ENCODE measurements at places on chromosomes 3 and 15.

GRCh38 chr3:168497183-168497582 lies 401.5 kb upstream of the GOLIM4 start:
- DNase-seq, result no peak

GRCh38 chr3:131716007-131716406 lies 213.2 kb upstream of the MRPL3 start:
- DNase-seq, result no peak

GRCh38 chr15:37783290-37783689 lies 151.2 kb upstream of the TMCO5A start:
- DNase-seq, result no peak

DNA sequence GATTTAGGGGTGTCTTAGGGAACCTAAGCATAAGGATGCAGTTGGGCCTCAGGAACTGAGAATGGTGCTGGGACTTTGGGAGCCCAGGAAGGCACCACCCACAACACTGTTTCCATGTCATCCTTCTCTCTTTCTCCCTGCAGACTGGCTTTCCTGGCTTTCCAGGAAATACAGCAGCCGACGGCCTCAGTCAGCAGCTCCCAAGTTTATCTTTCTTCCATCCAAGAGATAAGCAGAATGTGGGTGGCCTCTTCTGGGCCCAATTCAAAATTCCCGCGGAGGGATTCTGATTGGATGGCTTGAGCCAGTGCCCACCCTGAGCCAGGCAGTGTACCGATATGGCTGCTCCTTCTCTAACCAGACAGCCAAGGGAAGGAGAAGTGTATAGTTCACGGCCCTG lies 4.5 kb upstream of the CLN6 start:
- DNase-seq, result no peak

DNA sequence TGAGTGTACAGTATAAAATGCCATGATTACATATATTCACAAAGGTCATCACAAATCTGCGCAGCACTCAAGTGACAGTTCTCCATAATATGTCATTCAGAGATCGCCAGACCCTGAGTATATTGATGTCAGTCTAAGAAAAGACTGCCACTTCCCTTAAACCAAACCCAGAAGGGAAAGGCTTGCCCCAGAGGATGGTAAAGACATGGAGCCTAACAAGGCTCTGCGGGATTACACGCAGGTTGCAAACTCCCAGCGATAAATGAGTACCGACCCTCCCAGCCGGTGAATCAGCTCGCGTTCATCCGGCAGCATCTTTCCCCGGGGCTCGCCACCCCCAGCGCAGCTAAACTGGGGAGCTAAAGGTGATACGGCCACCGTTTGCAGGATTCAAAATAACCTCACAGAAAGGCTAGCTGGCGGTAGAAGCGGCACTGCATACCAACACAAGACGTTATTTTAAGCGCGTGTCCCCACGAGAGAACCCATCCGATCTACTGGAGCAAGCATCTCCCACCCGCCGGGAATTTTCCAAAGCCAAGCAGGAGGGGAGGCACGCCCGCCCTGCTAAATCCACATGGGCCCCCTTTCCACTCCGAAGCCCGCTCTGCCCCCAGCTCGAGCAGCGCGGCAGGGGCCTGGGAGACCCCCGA lies 643 bp downstream of the MYO5A start:
- no peak for DNase-seq

DNA sequence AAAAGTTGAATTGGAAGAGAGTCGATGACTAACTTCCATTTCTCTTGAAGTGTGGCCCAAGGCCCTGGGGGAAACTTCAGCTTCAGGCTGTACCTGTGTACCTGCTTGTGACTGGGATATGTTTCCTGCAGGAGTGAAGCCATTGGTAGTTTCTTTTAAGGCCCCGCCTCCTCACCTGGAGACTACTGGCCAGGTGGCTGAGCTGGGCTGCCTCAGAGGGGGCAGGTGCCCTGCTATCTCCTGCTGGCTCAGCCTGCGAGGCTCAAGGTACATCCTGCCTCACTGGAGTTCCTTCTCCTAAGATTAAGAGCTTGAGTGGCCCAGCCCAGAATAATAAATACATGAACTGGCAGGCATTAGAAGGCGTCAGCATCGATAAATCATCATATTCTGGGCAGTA lies 121.6 kb upstream of the ROPN1 start:
- no peak for DNase-seq

DNA sequence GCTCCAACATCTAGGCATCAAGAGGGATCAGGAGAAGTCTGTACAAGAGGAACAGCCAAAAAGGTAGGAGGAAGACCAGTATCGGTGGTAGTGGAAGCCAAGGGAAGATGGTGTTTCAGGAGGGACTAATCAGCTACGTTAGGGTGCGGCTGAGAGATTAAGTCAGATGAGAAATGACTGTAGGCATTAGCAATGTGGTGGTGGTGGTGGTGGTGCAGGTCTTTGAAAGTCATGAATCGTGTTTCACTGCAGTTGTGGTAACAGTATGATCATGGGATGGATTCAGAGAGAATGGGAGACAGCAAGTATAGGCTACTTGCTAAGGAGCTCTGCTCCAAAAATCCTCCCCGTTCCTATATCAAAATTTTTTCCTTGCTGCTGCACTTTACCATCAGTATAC lies 35.5 kb downstream of the ASTE1 start:
- DNase-seq, result no peak

- DNase-seq, result no peak
Observed at GRCh38 chr15:27045796-27046195, 74.8 kb downstream of the GABRG3 start.

- no peak for DNase-seq
Observed at GRCh38 chr3:14553871-14554270, 13.7 kb upstream of the GRIP2 start.

- no peak for DNase-seq
Observed at GRCh38 chr3:3734881-3735280, 64.3 kb upstream of the LRRN1 start.

- DNase-seq, result no peak
Observed at GRCh38 chr3:196559826-196560225, 8.5 kb downstream of the WDR53 start.

Measured in LoVo (cell line).